ENCODE measurements at places on chromosomes 7 and 10.
A peak's percentile ranks its signal among the peaks of the same experiment; 100 is the strongest.

GRCh38 chr7:33982425-33982786, 77.1 kb downstream of the BMPER start:
- peak; percentile 68 for DNase-seq

DNA sequence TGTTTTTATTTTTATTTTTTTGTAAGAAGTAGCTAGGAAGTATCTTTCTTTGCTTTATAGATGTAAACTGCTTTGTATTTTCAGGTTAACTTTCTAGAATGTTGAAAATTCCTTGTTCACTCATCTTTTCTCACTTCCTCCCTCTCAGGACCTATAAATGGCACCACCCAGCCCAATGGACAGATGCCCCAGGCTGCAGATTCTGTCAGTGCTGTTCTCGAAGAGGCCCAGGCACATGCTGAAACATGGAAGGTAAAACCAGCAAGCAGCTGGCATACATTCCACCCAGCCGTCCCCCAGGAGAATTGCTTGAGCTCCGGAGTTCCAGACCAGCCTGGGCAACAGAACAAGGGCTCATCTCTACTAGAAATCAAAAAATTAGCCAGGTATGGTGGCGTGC, 47.1 kb upstream of the PDSS1 start:
- DNase-seq: no peak

DNA sequence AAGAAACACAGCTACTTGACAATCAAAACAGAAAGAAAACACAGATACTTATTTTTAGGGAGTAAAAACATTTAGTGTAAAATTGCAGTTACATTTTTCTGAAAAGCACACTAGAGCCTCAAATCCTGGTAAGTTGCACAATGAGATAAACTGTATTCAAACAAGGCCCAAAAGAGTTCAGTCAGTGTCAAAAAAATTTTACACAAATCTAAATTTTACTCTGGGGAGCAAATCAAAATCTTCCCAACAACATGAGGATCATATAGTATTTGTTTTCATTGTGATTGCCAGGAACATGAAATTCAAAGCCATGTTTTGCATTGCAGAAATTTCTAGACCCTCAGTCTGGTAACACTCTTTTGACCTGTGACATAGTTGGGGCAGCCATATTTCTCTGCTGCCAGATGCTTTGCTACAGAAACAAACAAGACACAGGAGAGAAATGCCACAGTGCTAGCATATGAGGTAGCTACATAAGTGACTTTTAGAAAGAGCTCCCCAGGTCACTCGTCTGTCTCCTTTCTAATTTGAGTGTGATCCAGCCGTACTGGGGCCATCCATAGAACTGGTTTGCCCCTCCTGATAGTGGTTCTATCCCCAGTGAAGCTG, 49.6 kb downstream of the PDE1C start:
- no peak for DNase-seq

DNA sequence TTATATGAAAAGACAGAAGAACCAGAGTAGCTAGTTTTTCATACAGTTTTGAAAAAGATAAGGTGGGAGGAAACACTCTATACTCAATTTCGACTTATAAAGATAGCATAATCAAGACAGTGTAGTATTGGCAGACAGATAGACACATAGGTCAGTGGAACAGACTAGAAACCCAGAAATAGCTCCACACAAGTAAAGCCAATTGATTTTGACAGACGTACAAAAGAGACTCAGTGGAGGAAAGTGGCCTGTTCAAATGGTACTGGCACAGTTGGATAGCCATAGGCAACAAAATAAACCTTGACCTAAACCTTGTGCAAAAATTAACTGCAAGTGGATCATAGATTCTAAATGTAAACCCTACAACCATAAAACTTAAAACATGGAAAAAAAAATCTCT, 46.8 kb downstream of the MAPK8 start:
- DNase-seq: no peak

GRCh38 chr10:72041491-72041890, 46.9 kb downstream of the SPOCK2 start:
- no peak for DNase-seq

DNA sequence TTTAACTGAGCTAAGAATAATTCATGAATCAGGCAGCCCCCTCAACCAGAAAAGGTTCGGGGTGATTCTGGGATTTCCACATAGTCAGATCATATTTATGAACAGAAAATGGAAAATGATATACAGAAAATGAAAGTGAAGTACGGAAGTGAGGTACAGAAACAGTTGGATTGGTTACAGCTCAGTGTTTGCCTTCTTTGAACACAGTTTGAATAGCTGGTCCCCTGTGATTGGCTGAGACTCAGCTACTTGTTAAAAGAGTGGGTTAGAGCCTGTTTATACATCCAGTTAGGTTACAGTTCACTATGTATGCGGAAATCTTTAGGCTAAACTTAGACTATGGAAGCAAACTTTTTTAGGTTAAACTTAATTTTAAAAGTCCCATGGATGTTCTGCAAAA, 511.7 kb downstream of the PLXDC2 start:
- no peak for DNase-seq

- DNase-seq: no peak
These were observed 302.2 kb downstream of the CCDC3 start for GRCh38 chr10:12699258-12699700.

- no peak for DNase-seq
These were observed 21.8 kb downstream of the MRPL32 start for GRCh38 chr7:42953994-42954393.
